ENCODE measurements at places on chromosomes 2 and 18. TPM values are rescaled to one million over a fixed set of nuclear protein-coding genes. Genes with fewer than 3 reads are reported as not detected.

DNA sequence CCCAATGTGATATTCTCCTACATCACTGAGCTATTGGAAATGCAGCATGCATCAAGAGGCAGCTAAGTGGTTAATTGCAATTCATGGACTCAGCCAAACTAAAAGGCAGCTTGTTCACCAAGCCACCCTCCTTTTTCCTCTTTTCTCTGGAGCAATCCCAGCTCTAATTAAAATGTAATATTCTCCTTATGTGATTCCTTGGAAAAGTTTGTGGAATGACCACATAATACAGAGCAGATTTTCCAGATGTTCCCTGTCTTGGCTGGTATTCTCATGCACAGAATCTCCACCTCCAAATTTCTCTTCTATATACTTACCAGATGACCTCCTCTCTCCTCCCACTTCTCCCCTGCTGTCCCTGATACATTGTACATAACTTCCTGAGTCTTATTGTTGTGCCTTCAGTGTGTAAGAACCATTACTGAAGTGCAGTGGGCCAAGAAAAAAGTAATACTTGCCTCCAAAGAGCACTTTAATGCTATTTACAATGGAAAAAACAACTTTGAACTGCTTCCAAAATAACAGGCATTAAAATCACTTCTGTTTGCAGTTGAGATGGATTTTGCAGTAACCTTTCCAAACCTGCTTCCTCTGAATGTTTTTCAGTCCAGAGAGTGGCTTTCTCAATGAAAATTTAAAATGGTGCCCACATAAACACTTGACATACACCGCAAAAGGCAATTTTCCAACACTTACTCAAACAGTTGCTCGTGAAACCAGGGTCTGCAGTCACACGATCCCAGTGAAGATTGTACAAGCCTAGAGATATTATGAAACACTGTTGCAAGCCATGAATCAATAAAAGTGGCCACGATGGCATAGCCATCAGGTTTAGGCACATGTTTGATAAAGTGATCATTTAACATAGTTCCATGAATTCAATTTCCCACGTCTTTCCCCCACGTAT is 258.0 kb downstream of the MTX2 start:
- no peak for DNase-seq

DNA sequence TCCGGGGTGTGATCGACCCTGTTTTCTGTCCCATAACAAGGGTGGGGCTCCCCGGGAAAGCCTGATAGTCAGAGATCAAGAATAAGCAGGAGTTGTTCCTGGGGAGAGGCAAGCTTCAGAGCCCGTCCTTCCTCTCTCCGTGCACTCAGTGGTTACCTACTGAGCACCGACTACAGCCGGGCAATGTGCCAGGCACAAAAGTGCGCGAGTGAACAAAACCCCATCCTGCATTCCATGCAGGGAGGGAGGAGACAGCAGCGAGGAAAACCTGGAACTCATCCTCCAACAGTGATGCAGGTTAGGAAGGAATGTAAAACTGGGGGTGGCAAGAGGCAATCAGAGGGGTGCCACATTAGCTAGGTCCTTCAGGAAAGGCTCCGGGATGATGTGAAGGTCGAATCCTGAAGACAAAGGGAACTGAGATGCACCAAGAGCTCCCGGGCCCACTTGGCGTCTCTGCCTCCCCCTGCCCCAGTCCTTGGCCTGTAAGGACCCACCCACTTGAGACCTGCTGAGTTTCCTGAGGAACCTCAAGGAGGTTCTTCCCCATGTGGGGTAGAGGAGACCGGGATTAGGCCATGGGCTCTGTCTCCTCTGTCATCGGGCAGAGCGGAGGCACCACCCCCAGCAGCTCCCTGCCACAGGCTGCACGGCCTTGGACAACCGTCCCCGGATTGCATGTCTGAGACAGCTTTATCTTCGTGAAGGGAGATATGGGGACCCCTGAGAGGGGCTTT is 198.2 kb downstream of the NDUFA10 start:
- DNase-seq: peak; percentile 5

- no peak for DNase-seq
Observed at GRCh38 chr18:8957731-8958130, 144.8 kb upstream of the NDUFV2 start.

GRCh38 chr2:234425639-234426603 is 71.0 kb downstream of the ARL4C start:
- no peak for DNase-seq

DNA sequence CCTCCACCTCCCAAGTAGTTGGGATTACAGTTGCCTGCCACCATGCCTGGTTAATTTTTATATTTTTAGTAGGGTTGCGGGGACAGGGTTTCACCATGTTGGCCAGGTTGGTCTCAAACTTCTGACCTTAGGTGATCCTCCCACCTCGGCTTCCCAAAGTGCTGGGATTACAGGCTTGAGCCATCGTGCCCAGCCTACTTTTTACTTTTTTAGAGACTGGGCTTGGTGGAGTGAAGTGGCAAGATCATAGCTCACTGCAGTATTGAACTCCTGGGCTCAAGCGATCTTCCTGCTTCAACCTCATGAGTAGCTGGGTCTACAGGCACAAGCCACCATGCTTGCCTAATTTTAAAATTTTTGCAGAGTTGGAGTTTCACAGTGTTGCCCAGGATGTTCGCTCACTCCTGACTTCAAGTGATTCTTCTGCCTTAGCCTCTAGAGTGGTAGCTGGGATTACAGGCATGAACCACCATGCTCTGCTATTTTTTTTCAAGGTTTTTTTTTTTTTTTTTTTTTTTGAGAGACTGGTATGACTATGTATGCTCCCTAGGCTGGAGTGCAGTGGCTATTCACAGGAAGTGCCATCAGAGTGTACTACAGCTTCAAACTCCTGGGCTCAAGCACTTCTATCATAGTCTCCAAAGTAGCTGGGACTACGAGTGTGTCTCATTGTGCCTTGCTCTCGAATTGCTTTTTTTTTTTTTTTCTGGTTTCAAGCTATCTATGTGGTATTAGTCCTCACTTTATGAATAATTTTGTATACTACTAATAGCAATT is 11.9 kb downstream of the MSH2 start:
- DNase-seq: no peak

DNA sequence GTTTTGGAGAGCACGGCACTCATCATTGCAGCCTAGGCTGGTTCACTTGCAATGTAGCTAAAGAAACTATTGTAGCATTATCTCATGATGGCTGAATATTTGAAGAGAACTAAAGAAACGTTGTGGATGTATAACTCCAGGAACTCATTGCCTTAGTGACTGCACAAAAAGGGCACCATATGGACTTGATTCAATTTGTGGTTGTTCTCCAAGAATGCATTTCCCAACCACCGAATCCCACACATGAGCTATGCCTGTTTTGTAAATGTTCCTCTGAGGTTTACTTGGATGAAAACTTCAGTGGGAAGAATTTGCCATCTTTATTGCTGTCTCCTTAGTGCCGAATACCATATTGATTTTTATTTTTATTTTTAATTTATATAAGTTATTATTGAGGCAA is 43.5 kb downstream of the DOK6 start:
- DNase-seq: no peak

RPL37A gene
- 806 TPM for total RNA-seq

GRCh38 chr2:5950736-5951135 is 258.6 kb downstream of the SOX11 start:
- DNase-seq: no peak

DNA sequence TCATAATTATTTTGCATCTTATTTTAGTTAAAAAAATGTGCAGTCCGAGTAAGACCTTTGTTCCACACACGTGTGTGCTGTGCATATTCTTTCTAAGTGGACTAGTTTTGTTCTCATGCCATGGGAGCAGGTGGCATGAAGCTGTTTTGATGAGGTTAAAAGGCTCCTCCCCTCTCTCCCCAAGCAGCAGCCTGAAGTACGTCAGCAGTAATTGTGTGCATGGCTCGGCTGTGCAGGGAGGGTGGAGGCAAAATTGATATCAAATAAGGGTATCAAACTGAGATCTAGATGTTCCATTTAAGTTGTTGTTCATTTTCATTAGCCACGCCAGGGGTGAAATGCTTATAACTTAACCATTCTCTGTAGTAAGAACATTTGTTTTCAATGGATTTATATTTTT is at the start of gene NYAP2:
Gene NYAP2 (plus strand): TSS at position 207 of the 400 bp plus-strand sequence. CDS start 9,171 bp downstream, outside the sequence.
- DNase-seq: no peak

DNA sequence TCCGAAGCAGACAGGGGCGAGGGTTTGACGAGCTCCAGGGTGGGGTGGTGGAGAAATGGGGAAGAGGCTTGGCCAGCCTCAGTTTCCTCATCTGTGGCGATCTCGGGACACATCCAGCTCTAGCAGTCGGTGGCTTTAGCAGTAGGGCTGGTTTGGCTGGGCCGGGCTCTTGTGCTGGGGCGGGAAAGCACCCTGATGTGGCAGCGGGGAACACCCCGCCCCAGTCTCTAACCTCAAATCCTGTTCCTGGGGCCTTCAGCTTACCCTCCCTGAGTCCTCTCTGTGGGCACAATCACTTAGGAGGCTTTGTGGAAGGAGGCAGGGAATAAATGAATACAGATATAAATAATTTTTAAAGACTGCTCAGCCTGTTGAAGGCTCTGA is 26.5 kb upstream of the MCFD2 start:
- peak; percentile 41 for DNase-seq

CCDC85A gene
- 2.9 TPM for total RNA-seq
